ENCODE measurements at places on chromosomes 7 and 10.

DNA sequence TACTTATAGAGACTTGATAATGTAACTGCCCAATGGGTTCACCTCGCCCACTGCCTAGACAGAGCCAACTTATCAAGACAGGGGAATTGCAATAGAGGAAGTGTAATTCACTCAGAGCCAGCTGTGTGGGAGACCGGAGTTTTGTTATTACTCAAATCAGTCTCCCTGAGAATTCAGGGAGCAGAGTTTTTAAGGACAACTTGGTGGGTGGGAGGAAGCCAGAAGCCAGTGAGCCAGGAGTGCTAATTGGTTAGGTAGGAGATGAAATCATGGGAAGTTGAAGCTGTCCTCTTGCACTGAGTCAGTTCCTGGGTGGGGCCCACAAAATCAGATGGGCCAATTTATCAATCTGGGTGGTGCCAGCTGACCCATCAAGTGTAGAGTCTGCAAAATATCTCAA is 20.1 kb upstream of the C7orf33 start:
- no peak for DNase-seq

- no peak for DNase-seq
Observed at GRCh38 chr7:29297194-29297890, 102.8 kb downstream of the CHN2 start.

- no peak for DNase-seq
Observed at GRCh38 chr10:62333988-62334682, 40.0 kb upstream of the ZNF365 start.

DNA sequence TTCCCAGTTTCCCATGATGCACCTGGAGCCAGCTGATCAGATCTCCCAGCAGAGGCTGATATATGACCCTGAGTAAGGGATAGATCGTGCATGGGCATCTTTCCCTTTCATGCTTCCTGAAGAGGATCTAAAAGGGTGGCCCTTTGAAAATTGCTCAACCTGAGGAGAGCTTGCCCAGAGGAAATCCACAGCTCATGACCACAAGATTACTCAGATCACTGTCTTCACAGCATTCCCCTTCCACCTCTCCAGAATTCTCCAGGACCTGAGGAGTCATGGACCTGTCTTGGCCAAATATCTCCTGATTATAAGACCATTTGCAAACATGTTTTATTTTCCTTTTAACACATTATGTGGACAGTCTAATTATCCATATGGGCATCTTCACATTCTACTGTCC is 328.1 kb downstream of the LHFPL3 start:
- DNase-seq: no peak

DNA sequence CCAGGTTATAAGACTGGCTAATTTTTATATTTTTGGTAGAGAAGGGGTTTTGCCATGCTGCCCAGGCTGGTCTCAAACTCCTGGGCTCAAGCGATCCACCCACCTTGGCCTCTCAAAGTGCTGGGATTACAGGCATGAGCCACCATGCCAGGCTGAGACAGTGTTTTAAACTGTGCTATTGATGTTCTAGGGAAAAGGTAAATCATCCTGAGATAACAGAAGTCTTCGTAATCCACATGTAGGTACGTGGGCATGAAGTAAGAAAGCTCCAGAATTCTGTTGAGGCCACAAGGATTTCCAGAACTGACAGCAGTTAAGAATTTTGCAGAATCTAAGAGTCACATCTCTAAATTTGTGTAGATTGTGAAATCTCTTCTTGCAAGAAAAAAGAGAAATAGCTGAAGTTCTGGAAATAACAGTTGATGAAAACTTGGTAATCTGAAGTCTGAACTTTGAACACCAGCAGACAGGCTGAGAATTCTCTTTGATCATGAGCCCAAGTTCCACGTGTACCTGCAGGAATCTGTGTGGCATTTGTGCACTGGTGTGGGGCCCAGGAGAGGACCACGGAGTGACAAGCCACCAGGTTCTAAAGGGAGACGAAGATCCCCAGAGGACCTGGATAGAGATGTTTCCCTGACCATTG is 24.6 kb downstream of the C7orf33 start:
- DNase-seq: no peak

- no peak for DNase-seq
Observed at GRCh38 chr10:110368002-110368401, 63.3 kb upstream of the SMNDC1 start.

DNA sequence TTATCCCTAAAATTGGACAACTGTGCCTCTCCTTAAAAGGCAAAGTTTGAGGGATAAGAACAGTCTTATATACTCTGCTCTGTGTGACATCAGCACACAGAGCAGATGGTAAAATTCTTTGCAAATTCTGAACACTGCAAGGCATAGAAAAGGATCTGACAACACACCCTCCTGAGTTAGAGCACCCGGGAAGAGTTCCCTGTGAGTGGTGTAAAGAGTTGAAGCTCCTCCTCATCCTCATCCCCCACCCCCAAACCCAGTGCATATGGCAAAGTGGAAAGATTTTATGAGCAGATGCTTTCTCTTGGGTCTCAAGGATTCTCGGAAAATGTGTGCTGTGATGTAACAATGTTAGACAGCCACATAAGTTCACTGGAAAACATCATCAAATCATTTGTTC is 40.0 kb upstream of the DGKI start:
- DNase-seq: no peak

DNA sequence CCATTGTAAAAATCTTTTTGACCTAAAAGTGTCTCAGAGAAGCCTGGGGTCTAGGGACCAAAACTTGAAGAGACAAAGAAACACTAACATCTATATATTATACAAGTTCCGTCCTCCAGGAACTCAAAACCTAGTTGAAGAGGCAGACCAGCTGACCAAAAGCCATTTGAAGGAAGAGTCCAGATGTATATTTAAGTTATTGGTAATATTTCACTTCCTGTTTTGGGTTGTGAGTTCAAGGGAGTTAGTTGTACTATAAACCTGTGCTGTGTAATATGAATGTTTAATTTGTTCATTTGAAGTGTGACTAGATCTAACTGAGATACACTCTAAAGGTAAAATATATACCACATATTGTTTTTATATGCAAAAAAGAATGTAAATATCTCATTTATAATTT is 45.0 kb downstream of the CDK1 start:
- DNase-seq: no peak

DNA sequence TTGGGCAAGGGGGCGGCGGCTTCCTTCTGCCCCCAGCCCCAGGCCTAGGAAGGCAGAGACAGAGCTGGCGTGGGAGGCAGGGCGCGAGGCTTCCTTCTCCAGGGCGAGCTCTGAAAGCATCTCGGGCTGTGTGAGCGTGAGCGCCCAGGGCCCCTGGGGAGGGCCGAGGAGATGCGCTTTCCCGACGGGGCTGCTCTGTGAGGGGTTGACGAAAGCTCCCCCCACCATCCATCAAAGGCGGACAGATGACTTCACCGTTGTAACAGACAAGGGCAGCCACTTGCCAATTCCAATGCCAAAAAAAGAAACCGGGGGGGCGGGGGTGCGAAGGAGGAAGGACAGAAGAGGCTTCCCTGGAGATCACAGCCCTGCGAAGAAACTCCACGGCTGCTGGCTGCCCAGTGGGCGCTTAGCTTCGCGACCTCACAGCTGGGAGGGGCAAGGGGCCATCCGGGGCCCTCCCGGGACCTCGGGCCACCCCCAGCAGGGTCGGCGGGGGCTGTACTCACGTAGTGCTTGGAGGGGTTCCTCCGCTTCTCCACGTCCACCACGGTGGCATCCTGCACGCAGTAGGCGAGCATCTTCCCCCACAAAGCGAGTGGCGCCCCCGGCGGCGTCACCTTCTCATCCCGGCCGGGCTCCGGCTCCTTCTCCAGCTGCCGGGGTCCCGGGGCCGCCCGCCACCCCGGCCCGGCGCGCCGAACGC is 537 bp downstream of the SH3PXD2A start:
- no peak for DNase-seq

DNA sequence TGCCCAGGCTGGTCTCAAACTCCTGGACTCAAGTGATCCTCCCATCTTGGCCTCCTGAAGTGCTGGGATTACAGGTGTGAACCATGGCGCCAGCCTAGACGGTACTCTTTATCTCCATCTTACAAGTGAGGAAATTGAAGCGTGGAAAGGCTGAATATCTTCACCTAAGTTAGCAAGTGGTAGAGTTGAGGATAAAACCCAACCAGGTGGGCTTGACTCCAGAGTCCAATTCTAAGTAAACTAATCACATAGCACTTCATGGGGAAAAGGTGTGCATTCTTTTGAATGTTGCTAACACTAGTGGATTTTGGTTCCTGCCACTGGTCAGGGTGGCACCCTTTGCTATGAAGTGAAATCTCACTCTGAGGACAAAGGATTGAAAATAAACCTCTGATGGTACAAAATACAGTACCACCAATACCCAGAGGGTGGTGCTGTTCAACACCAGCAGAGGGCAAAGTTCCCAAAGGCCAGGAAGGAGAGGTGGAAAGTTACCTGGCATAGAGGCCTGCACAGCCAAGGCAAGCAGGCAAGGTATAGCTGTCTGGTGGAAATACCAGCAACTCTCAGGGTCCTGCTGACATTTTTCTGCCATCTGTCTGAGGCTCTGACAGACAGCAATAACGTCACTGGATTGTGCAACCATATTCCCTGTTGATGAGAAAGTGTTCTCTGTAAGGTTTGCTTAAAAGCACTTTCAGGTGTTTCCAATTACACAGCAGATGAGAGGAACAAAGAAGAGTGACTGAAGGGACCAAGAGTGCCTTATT is 17.6 kb downstream of the ZDHHC16 start:
- DNase-seq: peak; percentile 23

DNA sequence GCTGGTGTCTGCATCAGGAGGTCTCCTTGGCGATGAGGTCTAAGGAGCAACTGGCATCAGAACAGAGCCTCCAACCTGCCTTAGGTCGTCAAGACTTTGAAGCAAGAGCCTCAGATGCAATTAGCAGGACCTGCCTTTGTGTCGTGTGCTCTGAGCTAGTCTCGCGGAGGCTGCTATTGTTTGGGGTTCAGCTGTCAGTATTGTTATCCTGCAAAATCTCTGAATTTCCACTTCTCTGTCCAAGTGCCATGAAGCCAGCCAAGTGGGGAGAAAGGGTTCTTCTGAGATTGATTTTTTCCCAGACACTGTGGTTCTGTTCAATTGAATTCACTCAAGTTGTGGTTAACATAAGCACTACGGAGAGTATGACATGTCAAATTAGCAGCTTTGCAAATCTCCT is 78.7 kb downstream of the ADARB2 start:
- no peak for DNase-seq
